ENCODE measurements at places on chromosomes 13 and 19.

- no peak overlapping the region for H3K4me3 ChIP-seq
- H3K27me3 ChIP-seq = no peaks in the 10 kb centered on the region
- no peaks in the 10 kb centered on the region for H3K36me3 ChIP-seq
Observed at GRCh38 chr13:59834801-59835200, 328.9 kb downstream of the DIAPH3 start.

- no peaks in the 10 kb centered on the region for H3K27me3 ChIP-seq
- no peak overlapping the region for H3K4me3 ChIP-seq
- no peak overlapping the region for H3K27ac ChIP-seq
- H3K4me1 ChIP-seq = no peaks in the 10 kb centered on the region
- H3K36me3 ChIP-seq = no peaks in the 10 kb centered on the region
Observed at GRCh38 chr13:72379581-72379980, 347.8 kb downstream of the MZT1 start.

DNA sequence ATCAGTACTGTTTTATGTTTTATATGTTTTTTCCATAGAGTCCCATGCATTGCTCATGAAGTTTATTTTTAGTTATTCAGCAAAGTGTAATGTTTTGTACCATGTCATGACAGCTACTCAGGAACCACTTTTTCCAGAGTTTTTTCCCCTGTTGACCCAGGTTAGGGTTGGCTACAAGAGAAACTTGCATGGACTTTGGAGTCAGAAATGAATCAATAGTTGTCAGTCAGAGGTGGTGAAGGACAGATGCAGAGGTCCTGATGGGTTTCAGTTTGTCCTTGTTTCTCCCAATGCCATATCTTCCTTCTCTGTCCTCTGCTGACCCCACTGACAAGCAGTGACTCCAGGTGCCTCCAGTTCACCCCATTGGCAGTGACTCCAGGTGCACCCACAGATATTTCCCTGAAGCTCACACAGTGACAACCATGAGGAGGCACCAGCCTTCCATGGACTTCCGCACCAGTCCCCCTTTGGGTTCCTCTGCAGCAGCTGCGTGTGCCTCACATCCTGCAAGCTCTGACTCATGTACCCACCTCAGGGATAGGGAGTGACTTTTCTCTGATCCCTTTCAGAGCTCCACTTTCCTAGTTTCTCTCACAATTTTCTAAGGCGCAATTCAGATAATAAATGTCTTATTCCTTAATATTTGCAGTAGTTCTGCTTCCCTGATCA is 92.1 kb downstream of the AKAP11 start:
- H3K4me1 ChIP-seq = no peaks in the 10 kb centered on the region
- H3K36me3 ChIP-seq = no peaks in the 10 kb centered on the region
- no peak overlapping the region for H3K27ac ChIP-seq
- no peak for DNase-seq

GRCh38 chr19:1383017-1383311 is 743 bp upstream of the NDUFS7 start:
- H3K27ac ChIP-seq = no peak overlapping the region
- no peak for DNase-seq
- H3K4me1 ChIP-seq = peaks cover 46% of the 10 kb centered on the region
- peak overlapping the region; percentile 87 for H3K4me3 ChIP-seq
- peaks cover 6% of the 10 kb centered on the region for H3K36me3 ChIP-seq

- peaks cover 3% of the 10 kb centered on the region for H3K4me1 ChIP-seq
- no peaks in the 10 kb centered on the region for H3K36me3 ChIP-seq
- H3K27me3 ChIP-seq = no peaks in the 10 kb centered on the region
- H3K4me3 ChIP-seq = no peak overlapping the region
Observed at GRCh38 chr13:101631395-101631794, 178.9 kb downstream of the ITGBL1 start.

GRCh38 chr13:58266271-58266670 is 634.7 kb downstream of the PCDH17 start:
- no peaks in the 10 kb centered on the region for H3K4me1 ChIP-seq
- no peaks in the 10 kb centered on the region for H3K27me3 ChIP-seq
- no peak overlapping the region for H3K4me3 ChIP-seq
- H3K36me3 ChIP-seq = no peaks in the 10 kb centered on the region
- H3K27ac ChIP-seq = no peak overlapping the region
- no peak for DNase-seq

GRCh38 chr19:20662421-20663105 is 1.2 kb upstream of the ZNF626 start:
- no peak overlapping the region for H3K4me3 ChIP-seq
- H3K27me3 ChIP-seq = no peaks in the 10 kb centered on the region
- peaks cover 21% of the 10 kb centered on the region for H3K4me1 ChIP-seq
- no peak for DNase-seq
- peaks cover 15% of the 10 kb centered on the region for H3K36me3 ChIP-seq
- H3K27ac ChIP-seq = no peak overlapping the region

DNA sequence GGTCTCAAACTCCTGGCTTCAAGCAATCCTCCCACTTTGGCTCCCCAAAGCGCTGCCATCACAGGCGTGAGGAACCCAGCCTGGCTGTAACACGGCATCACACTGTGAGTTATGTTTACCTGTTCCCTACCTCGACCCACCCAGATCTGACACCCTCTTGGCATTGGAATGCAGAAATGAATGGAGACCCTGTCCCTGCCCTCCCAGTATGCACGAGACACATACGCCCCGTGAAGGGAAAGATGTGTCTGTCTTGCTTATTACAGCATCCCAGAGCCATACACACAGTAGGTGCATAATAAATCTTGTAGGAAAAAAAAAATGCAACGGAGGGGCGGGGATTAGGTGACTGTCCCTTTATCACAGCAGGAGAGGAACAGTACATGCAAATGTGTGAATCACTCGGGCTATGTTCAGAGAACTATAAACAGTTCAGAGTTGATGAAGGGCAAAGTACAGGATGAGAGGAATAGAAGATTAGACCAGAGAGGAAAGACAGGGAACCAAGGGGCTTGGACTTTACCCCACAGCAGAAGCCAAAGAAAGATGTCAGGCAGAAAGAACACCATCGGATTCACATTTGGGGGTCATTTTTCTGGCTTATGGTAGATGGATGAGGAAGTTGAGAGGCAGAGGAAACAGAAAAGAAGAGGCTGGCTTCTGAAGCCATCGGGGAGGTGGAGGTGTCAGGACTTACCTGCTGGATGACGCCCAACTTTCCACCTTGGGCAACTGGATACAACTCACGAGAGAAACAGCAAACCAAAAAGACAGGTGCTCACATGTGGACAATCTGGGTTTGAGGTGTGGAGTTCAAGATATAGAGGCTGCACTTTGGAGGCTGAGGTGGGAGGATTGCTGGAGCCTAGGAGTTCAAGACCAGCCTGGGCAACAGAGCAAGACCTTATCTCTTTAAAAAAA is 94.3 kb downstream of the INSR start:
- no peaks in the 10 kb centered on the region for H3K27me3 ChIP-seq
- H3K27ac ChIP-seq = no peak overlapping the region
- H3K4me3 ChIP-seq = no peak overlapping the region
- no peak for DNase-seq
- H3K36me3 ChIP-seq = no peaks in the 10 kb centered on the region

DNA sequence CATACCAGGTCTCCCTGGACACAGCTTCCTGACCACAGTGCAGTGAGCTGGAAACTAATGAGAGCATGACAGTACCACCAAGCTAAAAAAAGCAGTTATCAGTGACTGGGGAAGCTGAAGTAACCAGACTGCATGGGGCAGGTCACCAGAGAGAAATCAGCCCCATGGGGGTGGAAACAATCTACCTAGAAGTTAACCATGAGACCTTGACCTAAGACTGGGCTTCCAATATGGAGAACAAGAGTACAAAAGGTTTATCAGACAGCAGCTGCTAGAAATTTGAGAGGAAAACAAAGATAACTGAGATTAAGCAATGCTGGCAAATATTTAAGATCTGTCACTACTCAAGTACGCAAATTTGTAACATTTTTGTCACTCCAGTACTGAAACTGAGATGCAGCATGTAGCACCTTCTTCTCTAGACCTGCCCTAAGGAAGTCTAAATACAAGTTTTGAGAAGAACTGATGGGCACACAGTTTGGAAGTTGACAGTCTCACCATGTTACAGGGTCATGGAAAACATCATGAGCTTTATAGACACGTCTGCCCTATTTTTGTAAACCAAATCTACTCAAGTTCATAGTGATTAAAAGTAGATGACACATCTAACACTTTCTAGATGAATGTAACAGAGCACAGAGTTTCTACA is 2641.8 kb upstream of the PCDH20 start:
- H3K27ac ChIP-seq = no peak overlapping the region
- H3K4me3 ChIP-seq = no peak overlapping the region
- H3K36me3 ChIP-seq = no peaks in the 10 kb centered on the region
- H3K27me3 ChIP-seq = no peaks in the 10 kb centered on the region
- no peak for DNase-seq
- H3K4me1 ChIP-seq = no peaks in the 10 kb centered on the region

- H3K4me3 ChIP-seq = no peak overlapping the region
- H3K27ac ChIP-seq = no peak overlapping the region
- peaks cover 18% of the 10 kb centered on the region for H3K4me1 ChIP-seq
- H3K36me3 ChIP-seq = no peaks in the 10 kb centered on the region
- H3K27me3 ChIP-seq = no peaks in the 10 kb centered on the region
- DNase-seq = no peak
Observed at GRCh38 chr13:110334841-110335490, 27.9 kb downstream of the COL4A2 start.

GRCh38 chr13:59343993-59344822 is 819.5 kb downstream of the DIAPH3 start:
- no peak for DNase-seq
- no peak overlapping the region for H3K27ac ChIP-seq
- no peaks in the 10 kb centered on the region for H3K4me1 ChIP-seq
- no peaks in the 10 kb centered on the region for H3K27me3 ChIP-seq

DNA sequence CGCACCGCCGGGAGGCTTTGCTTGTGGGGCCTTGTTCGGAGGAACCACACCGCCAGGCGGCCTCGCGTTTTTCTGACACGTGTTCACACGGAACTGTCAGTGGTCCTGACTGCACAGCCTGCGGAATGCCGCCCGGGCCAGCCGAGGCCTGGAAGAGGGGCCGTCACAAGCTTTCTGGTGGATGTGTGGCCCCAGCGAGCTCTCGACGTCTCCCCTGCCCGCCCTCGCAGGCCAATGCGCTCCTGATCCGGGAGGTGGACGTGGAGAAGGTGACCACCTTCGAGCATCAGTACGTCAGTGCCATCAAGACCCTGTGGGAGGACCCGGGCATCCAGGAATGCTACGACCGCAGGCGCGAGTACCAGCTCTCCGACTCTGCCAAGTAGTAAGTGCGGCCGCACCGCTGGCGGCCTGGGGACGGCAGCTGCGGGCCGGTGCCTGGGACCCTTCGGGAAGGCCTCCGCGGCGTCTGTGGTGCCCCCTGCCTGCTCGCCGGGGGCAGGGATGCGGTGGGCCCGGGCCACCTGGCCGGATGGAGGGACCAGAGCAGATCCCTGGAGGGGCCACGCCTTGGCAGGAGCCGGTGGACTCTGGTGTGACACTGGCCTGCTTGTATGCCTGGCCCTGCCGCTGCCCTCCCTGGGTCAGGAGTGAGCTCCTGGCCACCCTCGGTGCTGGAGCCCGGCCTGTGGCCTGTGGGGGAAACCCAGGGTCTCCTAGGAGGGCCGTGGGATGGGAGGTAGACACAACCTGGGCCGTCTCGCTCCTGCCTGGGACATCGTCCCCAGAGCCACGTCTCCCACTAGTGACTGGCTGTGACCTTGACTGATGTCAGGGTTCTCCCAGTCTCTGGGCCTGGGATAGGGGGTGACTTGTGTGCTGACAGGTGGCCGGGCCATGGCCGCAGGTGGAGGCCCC is 19.2 kb downstream of the GNA11 start:
- DNase-seq = no peak
- H3K27ac ChIP-seq = no peak overlapping the region
- peaks cover 8% of the 10 kb centered on the region for H3K4me1 ChIP-seq
- no peaks in the 10 kb centered on the region for H3K27me3 ChIP-seq

DNA sequence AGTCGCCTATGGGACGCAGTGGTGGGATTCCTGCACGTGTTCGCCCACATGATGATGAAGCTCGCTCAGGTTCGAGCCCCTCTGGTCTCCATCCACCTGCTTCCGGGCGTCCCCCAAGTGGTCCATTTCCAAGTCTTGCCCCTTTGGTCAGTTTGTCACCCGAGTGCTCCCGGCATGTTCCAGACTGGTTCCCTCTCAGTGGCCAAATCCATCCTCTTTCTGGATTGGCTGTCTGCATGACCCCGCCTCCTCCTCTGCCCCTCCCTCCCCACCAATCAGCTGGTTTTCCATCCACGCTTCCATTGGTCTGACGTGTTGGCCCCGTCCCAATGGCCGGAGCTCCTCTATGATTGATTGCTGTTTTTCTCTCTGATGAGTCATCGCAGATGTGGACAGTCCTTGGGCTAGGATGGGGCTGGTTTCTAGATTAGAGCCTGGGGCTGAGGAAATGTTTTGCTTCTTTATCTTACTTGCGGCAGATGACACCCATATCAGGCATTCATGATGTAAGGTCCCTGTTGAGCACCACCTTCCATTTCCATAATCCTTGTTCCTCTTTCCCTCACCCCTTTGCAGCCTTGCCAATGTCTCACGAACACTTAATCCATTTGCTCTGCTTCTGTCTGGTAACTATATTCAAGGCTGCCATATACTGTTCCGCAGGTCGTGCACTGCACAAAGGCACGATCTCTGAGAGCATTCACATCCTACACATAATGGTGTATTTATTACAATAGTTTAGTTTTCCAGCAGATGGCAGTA is 73.8 kb downstream of the MAP4K1 start:
- no peak overlapping the region for H3K4me3 ChIP-seq
- H3K27ac ChIP-seq = no peak overlapping the region
- H3K4me1 ChIP-seq = peaks cover 11% of the 10 kb centered on the region
- no peak for DNase-seq
- no peaks in the 10 kb centered on the region for H3K36me3 ChIP-seq

GRCh38 chr13:72622546-72622945 is 104.9 kb downstream of the MZT1 start:
- no peak overlapping the region for H3K27ac ChIP-seq
- H3K4me3 ChIP-seq = no peak overlapping the region
- no peaks in the 10 kb centered on the region for H3K36me3 ChIP-seq
- no peak for DNase-seq

GRCh38 chr19:47529018-47529742 is 14.3 kb upstream of the NAPA start:
- no peak overlapping the region for H3K4me3 ChIP-seq
- no peaks in the 10 kb centered on the region for H3K27me3 ChIP-seq
- H3K4me1 ChIP-seq = no peaks in the 10 kb centered on the region
- no peak for DNase-seq

DNA sequence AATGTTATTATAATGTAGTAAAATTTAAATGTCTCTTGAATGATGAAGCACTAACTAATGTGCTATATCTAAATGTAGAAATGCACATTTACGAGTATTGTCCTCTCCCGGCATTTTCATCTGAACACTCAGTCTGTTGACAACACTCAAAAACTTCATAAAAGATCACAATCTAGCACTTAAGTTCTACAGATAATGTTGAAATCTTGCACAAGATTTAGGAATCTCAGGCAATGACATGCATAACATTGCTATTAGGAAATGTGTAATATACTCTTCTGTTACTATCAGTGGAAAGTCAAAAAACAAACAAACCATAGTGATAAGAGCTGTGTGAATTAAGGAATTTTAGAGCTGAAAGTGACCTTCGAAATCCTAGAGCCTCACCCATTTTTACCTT is 37.5 kb upstream of the XPO4 start:
- H3K4me1 ChIP-seq = peaks cover 12% of the 10 kb centered on the region
- H3K27me3 ChIP-seq = no peaks in the 10 kb centered on the region
- peak overlapping the region; percentile 80 for H3K27ac ChIP-seq
- no peaks in the 10 kb centered on the region for H3K36me3 ChIP-seq

Measured in suprapubic skin (tissue), 4 donors.